ENCODE measurements at places on chromosomes 12 and 14.

- no peak for DNase-seq
Observed at GRCh38 chr14:33280646-33281045, 342.0 kb downstream of the NPAS3 start.

DNA sequence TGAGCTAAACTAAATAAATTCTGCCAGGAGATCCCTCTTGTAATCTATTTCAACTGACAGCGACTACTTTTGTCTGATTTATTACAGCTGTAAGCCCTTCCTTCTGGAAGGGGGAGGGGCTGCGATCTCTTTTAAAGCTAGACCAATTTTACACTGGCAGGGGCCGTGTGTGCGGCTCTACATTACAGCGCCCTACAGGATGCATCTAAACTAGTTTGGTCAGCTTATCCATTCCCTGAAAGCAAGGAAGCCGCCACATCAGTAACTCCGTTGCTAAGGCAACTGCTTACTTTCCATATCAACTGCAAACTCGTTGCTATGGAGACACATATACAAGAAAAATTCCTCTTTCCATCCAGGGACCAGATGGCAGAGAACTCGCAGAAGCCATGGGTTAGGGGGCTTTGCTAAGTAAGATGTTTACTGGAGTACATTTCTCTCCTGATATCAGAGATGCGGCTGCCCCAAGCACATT lies 17.4 kb downstream of the FOXN3 start:
- DNase-seq, result no peak

GRCh38 chr12:69059465-69060457 lies 126.8 kb upstream of the CPM start:
- DNase-seq, result no peak

GRCh38 chr12:56315249-56315621 lies 553 bp downstream of the CNPY2 start:
- no peak for DNase-seq

DNA sequence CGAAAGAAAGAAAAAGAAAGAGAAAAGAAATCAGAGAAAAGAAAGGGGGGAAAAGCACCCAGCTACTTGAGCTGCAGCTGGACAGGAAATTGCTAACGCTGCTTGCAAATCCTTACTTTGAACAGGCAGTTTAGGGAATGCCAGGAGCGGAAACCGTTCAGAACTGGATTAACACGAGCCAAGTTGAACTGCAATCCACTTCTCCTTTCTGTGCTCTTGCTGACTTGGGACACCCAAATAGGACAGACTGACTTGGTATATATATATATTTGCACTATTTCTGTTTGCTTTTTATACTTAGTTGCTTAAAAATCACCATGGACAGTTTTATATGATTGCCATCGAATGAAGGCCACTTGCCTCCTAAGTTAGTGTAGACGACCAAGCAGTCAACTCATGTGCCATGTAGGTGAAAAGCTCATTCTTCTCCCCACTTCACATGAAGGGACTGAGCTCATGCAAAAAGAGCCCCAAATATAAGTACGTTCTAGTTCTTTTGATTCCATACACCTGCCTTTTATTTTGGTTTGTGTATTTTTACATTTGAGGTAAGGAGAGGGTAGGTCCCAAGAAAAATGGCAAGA lies 5.5 kb downstream of the DUSP6 start:
- no peak for DNase-seq

GRCh38 chr14:24441904-24442239 lies 704 bp downstream of the SDR39U1 start:
- no peak for DNase-seq

GRCh38 chr14:22981876-22982476 lies 375 bp downstream of the AJUBA start:
- no peak for DNase-seq

GRCh38 chr12:100755186-100755585 lies 39.4 kb upstream of the ANO4 start:
- no peak for DNase-seq

DNA sequence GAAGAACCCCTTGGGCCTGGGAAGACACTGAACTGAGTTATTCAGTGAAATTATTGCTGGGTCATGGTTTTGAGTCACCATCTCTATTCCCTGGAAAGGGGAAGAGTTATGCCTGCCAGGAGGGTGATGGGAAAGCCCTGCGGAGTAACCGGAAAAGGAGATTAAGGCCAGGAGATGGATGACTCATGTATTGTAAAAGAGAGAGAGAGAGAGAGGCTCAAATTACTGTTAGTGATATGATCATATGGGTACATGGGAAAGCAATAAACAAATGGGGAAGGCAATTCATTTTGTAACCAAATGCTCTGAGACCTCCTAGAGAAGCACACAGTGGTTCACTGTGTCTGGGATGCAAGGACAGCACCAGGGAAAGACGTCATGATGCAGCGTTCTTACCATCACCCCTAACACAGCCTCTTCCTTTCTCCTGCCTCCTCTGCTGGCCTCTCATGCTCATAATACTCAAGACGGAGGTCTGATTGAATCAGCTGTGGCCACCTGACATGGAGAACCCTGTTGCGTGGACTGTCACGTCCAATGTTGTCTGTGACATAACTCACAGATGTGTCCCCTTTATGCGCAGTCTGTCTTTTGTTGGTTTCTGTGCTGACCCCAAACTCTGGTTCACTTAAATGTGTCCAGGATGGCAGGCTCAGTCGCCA lies 243.7 kb downstream of the TMEM132D start:
- DNase-seq, result no peak

- DNase-seq, result no peak
Observed at GRCh38 chr12:6821591-6822425, at the start of gene GPR162. Gene GPR162, plus strand, starts transcription at chr12:6821821. Its CDS starts 2,078 bp downstream, at chr12:6823899.

- no peak for DNase-seq
Observed at GRCh38 chr12:24083838-24084237, 134.4 kb upstream of the SOX5 start.

DNA sequence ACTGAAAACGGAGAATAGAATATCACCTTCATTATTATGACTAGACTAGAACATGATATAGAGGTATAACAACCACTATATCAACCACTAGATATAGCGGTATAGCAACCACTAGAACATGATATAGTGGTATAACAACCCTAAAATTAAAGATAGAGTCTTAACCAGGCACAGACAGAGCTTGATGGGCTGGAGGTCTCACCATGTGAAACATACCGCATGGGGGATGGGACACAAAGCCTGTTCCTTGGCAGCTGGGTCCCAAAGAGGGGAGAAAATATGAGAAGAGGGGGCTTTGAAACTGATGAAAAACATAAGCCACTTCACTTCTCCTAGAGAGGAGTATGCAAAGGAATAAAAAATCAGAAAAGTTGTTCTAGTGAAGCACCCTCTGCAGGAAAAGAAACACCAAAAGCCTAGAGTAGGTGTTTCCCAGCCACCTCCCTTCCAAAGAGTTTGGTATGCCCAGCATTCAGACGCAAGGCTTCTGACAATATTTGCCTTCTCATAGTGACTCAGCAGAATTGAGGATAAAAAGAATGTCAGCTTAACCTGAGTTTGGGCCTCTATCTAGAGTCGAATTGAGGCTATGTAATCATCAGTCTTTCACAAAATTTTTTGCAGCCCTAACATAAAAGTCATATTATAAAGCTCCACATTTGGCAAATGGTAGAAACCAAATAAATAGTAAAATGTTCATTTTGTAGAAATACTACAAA lies 316.4 kb downstream of the NOVA1 start:
- DNase-seq, result no peak

DNA sequence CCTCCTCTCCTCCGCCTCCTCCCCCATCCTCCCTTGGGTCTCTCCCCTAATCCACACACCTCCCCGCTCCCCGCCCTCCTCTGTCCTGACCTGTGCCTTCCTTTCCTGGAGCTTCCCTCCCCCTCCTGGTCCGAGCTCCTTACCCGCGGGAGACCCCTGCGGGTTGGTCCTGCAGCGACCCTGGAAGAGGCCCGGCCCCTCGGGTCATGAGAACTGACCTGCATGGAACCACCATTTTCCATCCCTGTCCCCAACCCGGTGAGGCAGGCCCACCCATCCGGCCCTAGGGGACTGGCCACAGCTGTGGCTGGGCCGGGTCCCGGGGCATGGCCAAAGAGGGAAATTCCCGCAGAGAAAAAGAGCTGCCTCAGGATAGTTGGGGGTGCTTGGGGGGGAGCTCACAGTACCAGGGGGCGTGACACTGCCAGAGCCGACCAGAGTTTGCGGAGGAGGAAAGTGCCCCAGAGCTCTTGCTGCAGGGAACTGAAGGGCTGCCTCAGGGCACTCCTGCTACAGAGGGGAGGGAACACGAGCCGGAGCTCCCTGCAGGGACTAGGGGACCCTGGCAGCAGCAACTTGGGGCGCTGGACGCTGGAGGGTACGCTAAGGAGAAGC lies 613 bp downstream of the ARHGEF40 start:
- no peak for DNase-seq

DNA sequence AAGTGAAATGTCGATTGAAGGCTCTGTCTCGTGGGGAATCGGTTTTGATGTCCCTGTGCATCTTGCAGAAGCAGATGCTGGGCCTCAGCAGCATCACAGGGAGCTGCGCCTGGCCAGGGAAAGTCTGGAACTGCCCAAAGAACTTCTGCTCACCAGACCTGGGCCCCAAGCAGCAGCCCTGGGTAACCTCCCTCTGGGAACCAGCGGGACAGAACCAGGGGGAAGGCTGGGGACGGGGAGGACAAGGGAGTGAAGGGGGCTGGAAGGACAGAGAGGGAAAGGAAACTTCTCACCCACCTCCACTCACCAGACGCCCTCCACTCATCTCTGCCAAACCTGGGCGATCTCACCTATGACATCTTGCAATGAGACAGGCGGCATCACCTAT lies 26.8 kb upstream of the C14orf180 start:
- no peak for DNase-seq

DNA sequence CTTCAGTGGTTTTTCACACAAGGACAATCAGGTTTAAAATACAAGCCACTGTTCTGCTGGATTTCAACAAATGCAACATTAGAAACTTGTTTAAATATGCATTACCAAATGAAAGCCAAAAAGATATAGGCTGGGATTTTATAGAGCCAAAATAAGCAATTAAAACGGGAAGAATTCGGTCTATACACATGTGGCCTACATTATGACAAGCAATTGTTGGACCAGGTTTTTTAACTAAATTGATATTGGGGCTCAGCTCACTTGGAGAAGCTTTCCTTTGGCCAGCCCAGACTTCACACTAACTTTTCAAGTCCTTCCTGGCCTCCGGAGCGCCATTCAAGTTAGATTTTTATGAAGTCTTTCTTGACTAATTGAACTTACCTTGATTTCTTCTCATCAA lies 16.9 kb upstream of the PDE3A start:
- DNase-seq, result no peak

- no peak for DNase-seq
Observed at GRCh38 chr14:83816761-83817160, 1713.2 kb upstream of the FLRT2 start.

GRCh38 chr12:39846304-39846703 lies 226.7 kb upstream of the ABCD2 start:
- no peak for DNase-seq

- DNase-seq, result no peak
Observed at GRCh38 chr12:7961395-7962178, 25.6 kb upstream of the SLC2A3 start.

- DNase-seq, result no peak
Observed at GRCh38 chr12:69241438-69242092, 2.2 kb downstream of the CPSF6 start.

GRCh38 chr14:89378119-89378518 lies 38.9 kb downstream of the FOXN3 start:
- DNase-seq, result no peak

- no peak for DNase-seq
Observed at GRCh38 chr12:27549801-27550652, 26.0 kb downstream of the PPFIBP1 start.

GRCh38 chr12:15563663-15564062 lies 225.5 kb downstream of the EPS8 start:
- DNase-seq, result no peak

GRCh38 chr14:30971586-30971985 lies 53.9 kb upstream of the AP4S1 start:
- DNase-seq, result no peak

- no peak for DNase-seq
Observed at GRCh38 chr14:61569812-61570548, 125.3 kb upstream of the HIF1A start.

DNA sequence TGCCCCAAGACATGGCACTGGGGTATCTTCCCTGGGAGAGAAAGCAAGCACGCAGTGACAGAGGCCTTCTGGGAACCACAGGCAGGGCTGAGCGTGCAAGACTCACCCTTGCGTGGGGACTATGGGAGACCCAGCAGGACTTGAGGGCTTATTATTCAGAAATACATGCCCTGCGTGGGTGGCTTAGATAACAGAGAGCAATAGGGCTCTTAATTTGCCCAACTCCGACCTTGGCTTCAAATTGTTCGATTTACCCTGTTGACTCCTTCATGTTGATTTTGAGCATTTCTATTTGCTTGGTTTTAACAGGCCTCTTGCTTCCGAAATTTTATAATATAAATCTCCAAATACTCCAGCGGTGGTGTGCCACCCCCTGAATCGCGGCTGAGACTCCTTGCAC lies 5.1 kb upstream of the SERPINA1 start:
- no peak for DNase-seq

- no peak for DNase-seq
Observed at GRCh38 chr12:95282266-95282665, 64.7 kb downstream of the VEZT start.

DNA sequence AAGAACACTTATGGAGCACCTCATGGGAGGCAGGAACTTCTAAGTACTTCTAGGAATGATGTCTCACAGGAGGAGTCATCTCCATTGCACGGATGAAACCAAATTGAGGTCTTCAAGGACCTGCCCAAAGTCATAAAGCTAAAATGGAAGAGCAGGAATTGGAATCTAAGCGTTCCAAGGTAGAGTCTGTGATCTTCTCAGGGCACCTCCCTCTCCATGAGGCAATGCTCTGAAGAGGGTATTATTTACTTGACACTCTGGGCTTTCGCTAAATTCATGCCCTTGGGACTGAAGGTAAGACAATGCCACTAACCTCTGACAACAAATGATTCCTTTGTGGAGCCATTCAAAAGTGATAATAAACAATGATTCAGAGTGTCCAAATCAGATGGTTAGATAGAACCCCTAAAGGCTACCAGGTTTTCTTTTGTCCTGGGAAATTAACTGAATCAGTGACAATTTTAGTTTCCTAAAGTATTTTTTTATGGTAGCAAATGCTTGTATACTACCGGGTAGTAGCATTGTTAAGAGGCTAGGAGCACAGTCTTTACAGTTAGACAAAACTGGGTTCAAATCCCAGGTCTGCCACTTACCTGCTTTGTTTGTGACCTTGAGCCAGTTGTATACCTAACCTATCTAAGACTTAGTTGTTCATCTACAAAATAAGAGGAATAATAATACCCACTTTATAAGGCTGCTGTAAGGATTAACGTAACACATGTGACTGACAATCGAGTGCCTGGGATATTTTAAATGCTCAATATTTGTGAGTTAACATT lies 12.3 kb downstream of the HMGA2 start:
- DNase-seq, result no peak

- DNase-seq, result no peak
Observed at GRCh38 chr14:99554757-99555531, 49.1 kb downstream of the CCDC85C start.

- no peak for DNase-seq
Observed at GRCh38 chr12:19799216-19799615, 359.9 kb downstream of the AEBP2 start.

GRCh38 chr12:68812553-68813241 lies 4.7 kb downstream of the MDM2 start:
- no peak for DNase-seq

- DNase-seq, result no peak
Observed at GRCh38 chr12:27109334-27110028, 27.1 kb upstream of the C12orf71 start.

GRCh38 chr12:87230441-87230840 lies 798.8 kb downstream of the C12orf50 start:
- DNase-seq, result no peak

Measured in cortex of kidney (tissue), 1 donor.